ENCODE measurements at places on chromosomes 1 and 21.
A peak's percentile ranks its signal among the peaks of the same experiment; 100 is the strongest.

- no peak for DNase-seq
These were observed 242.4 kb upstream of the LYPLAL1 start for GRCh38 chr1:218931324-218931723.

DNA sequence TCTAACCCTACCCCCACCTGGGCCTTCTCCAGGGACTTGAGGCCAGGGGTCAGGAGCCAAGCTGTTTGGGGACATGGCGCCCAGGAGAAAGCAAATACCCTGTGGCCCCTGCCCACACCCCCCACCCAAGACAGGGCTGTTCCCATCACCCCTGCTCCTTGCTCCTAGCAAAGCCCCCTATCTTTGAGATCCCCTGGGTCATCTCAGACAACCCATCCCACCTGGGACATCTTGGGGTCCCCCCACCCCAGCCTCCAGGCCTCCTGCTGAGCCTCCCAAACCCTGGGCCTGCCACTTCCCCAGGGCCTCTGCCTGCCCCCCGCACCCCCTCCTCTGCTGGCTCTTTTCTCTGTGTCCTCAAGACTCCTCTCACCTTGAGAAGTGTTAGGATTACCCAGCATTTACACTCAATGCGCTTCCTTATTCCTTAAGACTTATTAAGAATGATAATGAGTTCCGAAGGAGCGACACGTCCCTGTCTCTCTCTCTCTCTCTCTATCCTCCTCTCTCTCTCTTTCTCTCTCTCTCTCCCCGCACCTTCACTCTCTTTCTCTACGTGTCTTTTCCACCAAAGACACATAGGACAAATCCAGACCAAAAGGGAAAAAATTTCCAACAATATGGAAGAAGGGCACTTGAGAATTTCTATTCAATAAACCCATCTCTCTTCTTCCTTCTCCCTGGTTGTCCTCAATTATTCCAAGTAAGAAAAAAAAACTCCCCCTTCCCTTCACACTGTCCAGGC, 7.2 kb downstream of the CASZ1 start:
- no peak for DNase-seq

GRCh38 chr1:11169202-11169601, 20.0 kb upstream of the ANGPTL7 start:
- DNase-seq: no peak

DNA sequence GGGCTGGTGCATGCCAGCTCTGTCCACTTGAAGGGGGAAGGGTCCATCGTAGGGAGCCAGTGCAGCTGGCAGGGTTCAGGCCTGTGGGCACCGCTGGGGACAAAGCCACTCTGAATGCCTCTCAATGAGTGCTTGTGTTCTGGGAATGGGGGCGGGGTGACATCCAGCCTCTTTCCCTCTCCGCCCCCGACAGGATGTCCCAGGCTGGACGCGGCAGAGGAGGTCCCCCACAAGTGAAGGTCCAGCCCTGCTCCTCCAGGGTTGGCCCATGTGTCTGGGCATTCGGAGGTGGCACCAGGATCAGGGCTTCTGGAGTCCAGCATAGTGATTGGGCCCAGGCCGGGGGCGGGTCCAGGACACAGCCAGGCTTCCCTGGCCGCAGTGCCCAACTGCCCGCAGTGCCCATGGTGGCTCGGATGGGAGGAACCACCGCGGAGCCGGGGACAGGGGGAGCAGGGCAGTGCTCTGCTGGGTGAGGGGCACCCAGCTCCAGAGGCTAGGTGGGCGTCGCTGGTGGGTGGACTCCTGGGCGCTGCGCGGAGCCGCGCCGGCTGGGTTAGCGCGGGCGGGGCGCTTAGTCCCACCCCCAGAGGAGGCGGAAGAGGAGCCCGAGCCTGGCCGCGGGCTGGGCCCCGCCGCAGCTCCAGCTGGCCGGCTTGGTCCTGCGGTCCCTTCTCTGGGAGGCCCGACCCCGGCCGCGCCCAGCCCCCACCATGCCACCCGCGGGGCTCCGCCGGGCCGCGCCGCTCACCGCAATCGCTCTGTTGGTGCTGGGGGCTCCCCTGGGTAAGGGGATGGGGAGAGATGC, at the start of gene SHISA4:
Gene SHISA4, plus strand, starts transcription at position 617 of the 808 bp plus-strand sequence. Its CDS starts 97 bp downstream, at position 714.
- peak; percentile 57 for DNase-seq

GRCh38 chr1:97680894-97681293, 239.9 kb downstream of the DPYD start:
- no peak for DNase-seq

- DNase-seq: no peak
These were observed 18.1 kb upstream of the WASF2 start for GRCh38 chr1:27507960-27508665.

DNA sequence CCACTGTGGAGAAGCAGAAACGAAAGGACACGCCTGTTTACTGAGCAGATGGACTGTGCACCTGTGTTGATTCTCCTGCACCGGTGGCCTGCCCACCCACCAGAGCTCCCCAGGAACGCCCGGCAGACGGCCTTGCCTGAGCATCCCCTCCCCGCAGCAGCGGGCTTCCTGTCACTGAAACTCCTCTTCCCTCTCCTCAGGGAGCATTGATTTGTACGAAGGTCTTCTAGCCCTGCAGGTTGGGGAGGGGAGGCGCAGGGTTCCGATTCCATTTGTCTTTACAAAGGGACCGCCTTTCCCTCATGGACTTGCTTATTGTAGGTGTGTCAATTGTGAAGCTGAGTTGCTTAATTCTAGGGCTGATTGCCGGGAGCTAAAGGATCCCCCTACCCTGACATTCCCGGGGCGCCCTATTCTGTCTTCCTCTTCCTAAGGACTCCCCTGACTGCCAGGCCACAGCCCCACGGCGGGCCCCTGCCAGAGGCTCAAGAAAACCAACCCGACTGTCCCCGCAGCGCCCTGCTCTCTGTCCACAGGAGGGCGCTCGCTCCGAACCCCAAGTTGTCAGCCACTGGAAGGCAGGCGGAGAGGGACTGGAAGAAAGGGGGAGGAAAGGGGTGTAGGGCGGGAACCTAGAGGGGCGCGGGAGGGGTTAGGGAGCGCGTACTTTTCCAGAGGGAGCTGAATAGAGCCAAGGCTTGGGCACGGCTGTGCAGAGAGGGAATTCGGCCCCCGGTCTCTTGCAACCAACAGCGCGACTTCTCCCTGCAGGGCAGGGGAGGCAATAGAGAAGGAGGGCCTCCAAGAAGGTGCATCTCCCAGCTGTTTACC, 2.8 kb downstream of the S100A6 start:
- peak; percentile 77 for DNase-seq

DNA sequence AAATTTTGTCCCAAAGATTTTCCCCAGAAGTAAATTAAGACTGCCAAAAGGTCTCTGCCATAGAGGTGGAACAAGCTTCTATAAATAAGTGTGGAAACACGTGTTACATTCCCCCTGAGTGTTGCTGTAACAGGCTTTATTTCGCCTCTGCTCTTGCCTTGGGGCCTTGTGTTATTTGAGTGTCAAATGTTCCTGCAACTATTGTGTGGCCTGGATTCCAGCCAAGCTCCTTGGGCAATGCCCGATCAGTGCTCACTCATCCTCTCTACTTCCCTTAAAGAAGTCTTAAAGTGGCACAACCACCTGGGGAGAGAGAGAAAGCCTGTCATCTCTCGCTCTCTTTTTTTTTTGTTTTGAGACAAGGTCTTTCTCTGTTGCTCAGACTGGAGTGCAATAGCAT, 156.7 kb downstream of the NR5A2 start:
- peak; percentile 66 for DNase-seq

DNA sequence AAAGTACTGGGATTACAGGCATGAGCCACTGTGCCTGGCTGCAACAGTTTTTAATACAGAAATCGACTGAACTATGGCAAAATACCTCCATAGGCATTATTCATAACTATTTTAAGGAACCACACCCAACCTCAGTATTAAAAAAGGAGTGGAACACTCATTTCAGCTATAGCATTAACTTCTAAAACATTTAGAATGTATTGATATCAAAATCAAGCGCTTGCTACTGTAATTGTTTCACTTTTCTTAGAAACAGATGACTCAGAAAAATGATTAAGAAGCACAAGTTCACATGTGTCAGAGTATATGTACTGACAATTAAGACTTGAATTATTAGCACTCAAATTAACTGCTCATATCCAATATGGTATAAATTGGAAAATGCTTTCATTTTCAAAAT, 15.1 kb downstream of the AIDA start:
- DNase-seq: no peak

DNA sequence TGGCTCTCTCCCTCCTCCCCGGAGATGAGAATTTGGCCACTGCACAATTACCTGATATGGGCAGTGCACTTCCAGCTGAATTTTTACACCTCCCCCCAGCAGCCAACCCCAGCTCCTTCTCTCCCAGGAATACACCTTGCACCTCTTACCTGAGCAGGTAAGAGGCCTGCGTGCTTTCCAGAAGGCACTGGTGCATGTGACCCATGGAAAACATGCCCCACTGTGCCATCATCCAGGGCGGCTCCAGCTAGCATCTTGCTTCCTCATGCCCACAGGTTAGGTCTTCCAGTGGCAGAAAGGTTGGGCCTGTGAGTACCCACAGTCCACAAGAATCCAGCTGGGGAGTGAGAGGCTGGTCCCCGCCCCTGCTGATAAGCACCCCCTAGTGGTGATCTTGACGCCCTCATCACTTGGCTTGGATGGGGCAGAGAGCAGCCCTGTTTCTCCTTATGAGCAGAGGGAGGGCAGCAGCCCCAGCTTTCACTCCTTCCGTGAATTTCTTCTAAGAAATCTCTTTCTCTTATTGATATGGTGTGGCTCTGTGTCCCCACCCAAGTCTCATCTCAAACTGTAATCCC, 57.8 kb downstream of the EDARADD start:
- DNase-seq: no peak

- DNase-seq: no peak
These were observed 77.6 kb downstream of the EVI5 start for GRCh38 chr1:92707292-92707691.

DNA sequence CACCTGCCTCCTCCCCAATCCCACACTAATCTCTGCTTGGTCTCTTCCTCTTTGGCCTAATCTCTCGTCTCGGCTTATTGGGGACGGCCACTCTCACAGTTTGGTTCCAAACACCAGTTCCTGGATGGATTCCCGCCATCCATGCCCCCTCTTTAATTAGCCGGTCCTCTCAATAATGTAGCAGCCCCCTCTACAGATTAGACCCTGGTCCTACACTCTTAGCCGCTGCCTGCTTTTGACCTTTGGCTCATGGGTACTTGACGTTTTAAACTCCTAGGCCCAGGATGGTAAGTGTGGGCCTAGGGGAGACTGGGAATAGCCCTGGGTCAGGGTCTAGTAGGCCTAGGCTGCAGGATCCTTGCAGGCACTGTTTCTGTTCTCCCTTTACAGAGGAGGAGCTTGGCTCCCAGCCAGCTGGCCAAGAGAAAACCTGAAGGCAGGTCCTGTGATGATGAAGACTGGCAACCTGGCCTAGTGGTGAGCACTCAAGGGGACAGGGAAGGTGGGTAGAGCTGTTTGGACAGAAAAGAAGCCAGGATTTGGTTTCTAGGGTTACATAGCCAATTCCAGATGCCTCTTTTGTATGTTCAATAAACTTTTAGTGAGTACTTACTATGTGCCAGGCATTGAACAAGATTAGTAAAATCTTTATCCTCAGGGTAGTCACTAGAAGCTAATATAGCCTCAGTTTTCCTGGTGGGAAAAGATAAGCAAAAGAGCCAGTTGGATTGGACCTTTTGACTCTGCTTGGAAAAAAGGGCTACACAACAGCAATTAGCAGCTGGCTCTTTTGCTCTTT, 758 bp downstream of the RAD54L start:
- DNase-seq: no peak

GRCh38 chr1:91714867-91715381, 171.0 kb downstream of the TGFBR3 start:
- DNase-seq: no peak

GRCh38 chr1:204617256-204618147, 68.0 kb downstream of the LRRN2 start:
- DNase-seq: no peak

DNA sequence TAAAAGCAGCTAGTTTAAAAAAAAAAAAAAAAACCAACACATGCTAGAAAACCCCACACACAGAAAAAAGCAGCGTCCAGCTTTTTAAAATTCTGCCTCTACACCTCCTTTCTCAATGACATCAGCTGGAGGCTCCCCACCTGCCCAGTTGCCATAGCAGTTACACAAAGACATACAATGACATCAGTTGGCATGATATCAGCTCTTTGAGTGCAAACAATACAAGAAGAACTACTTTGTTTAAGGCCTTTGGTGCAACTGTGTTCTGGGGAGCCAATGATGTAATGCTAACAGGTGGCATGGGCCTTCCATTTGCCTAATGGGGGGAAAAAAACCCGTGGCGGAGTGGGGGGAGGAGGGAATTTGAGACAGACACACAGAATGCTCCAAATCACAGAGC, 32.9 kb downstream of the DUSP10 start:
- peak; percentile 61 for DNase-seq

DNA sequence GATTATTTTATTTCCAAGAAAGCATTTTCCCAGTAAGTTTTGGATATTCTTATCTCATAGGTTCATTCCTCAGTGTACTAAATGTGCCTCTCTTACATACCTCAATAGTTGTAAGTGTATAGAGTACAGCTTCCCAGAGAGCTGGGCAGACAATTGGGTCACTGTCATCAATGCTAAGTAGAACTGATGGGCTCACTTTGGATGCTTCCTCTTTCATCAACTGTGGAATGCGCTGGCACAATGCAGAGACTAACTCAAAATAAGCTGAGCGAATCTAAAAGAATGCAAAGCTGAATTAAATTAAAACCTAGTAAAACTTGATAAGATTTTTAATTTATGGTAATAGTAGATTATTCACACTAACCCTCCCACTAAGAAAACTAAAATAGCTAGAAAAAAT, 21.5 kb downstream of the LTN1 start:
- DNase-seq: no peak

DNA sequence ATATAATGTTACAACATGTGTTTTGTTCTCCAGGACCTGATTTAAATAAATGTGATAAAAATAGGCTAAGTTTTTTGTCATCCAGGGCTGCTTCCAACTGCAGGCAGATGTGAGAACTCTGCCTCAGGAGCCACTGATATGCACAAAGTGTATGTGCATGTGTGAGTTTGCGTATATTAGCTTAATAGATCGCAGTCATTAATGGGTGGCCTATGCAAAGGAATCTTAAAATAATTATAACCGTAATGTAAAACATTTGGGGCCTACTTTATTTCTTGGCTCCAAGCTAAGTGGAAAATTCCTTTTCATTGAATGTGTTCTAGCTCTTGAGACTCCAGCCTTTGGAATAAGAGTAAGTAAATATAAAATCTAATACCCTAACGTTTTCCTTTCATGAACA, 16.8 kb downstream of the DHX9 start:
- DNase-seq: no peak

- DNase-seq: no peak
These were observed 183.7 kb upstream of the RRP15 start for GRCh38 chr1:218101409-218101808.

Data from right lung (tissue), 10 donors.